Suppressor macrophage treated with lipopolysaccharide for 4 hours (primary cell): ENCODE measurements at places on chromosomes 3 and 15.

GRCh38 chr3:178749471-178749870 lies 213.2 kb downstream of the KCNMB2 start:
- DNase-seq = no peak

GRCh38 chr3:86968244-86968932 lies 22.6 kb downstream of the VGLL3 start:
- no peak for DNase-seq

GRCh38 chr3:123028233-123028828 lies 768 bp upstream of the SEMA5B start:
- DNase-seq = peak; percentile 63

DNA sequence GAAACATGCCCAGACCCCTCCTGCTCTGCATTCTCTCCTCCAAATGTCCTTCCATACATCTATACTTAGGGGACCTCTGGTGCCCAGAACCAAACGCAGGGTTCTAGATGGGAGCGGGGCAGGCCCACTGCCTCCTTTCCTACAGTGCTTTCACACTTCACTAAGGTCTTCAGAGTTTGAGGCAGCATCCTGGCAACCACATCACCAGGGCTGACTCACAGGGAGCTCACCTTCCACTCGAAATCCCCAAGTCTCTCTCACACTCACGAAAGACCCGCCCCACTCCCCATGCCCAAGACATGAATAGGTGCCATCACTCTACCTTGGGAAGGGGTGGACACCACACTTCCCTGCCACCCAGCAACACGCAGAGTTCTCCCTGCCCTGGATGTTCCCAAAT lies 18.9 kb downstream of the HOMER2 start:
- no peak for DNase-seq

DNA sequence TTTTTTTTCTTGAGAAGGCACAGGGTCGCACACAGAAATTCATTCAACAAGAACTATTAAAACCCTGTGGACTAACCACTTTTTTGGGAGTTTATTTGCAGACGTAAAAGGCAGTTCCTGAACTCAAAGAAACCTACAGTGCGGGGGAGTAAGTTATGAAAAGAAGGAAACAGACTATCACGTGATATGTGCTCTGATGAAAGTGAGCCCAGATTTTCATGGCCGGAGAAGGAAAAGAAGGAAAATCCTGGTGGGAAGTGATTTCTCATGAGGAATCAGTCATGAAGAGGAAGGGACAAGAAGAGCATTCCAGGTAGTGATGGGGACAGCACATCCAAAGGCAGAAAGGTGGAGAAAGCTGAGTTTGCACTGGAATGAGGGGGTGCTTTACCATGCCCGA lies 26.1 kb downstream of the SEMA6D start:
- no peak for DNase-seq

DNA sequence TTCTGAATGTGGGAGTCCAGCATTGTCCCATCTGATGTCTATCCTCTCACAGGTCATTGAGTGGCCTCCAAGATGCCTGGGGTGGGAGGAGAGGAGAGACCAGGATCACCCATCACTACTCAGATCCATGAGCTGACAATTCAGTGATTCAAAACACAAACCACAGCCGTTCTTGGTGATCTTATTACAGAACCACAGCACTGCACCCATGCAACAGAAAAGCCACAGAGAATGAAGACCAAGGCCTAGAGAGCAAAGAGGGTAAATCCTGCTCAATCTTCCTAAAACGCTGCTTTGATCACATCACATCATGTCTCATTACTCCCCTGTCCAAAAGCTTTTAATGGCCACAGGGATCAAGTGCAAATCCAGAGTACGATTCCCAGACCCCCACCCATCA lies 23.5 kb downstream of the ANP32A start:
- DNase-seq = no peak

GRCh38 chr15:69603369-69604071 lies 150.9 kb downstream of the RPLP1 start:
- DNase-seq = no peak

- no peak for DNase-seq
Measured at GRCh38 chr3:17160597-17160996, 275.8 kb downstream of the PLCL2 start.

DNA sequence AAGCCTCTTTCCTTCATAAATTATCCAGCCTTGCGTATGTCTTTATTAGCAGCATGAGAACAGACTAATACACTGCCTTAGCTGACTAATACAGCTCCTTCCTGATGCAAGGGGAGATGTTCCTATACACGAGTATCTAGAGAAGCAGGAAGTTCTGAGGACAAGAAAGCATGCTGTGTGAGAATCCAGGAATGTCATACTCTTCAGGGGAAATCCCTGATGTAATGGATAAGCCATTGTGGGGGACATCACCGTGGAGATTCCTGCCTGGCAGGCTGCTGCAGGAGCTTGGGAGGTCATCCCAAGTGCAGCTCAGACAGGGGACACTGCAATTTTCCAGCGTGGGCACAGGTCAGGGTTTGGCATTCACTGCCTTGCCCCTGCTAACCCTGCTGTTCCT lies 476.9 kb downstream of the NR2F2 start:
- DNase-seq = no peak

GRCh38 chr3:34263101-34263621 lies 464.7 kb downstream of the PDCD6IP start:
- DNase-seq = no peak

- no peak for DNase-seq
Measured at GRCh38 chr15:29364426-29365078, 94.9 kb upstream of the NSMCE3 start.

DNA sequence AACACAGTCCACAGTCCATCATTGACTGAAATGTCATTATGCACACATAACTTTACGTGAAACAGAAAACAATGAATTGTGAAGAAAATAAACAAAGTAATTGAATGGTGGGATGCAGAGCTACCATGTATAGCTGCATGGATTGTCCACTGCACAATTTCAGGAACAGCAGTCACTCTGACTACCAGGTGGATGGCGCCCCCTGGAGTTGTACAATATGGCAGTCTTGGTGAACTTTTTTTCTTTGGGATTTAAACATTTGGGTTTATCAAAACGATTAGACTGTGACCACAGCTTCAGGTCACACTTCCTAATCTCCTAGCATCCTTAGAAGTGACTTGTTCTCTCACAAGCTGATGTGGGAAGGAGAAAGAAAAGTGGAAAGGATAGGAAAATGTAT lies 48.9 kb upstream of the TCF12 start:
- peak; percentile 59 for DNase-seq

DNA sequence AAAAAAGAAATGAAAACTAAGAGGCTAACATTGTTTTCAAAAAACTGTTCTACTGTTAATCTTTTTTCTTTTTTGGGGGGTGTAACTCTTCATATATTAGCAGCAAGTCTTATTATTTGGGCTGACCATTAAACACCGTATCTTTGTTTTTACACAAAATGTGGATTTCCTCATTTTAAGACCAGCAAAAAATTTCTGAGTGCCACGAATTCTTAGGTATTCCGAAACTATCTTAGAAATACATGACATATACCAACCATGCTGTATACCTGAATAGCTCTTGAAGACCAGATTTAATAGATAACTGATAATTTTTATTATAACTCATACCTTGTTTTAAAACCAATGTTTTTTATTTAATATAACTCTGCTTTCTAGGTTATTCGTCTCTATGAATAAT lies 620 bp upstream of the TTC23 start:
- no peak for DNase-seq

DNA sequence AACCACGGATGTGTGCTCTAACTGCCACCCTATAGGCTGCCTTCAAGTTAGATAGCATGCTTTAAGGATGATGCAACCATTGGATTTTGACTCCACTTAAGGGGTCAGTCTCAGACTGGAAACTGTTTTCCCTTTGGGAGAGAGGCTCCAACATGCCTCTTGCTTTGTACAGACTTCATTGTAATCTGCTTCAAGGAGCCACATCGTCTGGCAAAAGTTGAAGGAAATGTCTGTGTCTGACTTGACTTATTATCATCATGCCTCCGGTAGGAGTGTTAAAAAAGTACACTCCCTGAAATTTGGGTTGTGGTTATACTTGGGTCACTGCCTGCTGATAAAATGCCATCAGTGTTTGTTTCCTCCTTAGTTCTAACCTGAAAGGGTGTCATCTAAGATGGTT lies 245.4 kb upstream of the CDIN1 start:
- DNase-seq = no peak

DNA sequence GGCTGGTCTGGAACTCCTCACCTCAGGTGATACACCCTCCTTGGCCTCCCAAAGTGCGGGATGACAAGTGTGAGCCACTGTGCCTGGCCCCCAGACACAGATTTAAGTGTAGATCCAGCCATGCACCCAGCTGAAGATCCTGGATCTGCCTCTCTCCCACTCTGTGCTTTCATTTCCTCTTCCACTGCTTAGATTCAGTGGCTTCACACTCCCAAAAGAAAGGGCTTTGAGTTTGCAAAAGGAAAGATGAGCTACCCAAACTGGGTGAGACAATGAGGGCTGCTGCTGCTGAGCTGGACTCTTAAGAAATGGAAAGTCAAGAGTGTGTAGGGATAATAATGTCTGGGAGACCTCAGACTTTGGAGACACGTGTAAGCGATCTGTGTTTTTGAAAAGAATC lies 45.5 kb downstream of the ISG20 start:
- no peak for DNase-seq

DNA sequence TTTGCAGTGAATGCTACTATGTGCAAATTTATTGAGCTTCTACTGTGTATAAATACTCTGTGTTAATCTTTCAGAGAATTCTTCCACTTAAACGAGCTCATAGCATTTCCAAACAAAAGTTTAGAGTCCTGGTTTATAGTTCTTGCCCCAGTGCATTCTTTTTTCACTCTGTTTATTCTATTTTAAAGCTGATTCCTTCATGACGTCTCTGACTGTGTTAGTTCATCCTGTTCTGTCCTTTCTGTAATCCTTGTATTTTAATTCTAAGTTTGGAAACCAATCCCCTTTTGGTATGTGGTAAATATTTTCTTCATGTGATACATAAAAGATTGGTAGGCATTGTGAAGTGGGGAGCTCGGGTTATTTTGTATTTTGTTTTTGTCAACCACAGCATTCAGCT lies 18.7 kb downstream of the P2RY14 start:
- DNase-seq = no peak

DNA sequence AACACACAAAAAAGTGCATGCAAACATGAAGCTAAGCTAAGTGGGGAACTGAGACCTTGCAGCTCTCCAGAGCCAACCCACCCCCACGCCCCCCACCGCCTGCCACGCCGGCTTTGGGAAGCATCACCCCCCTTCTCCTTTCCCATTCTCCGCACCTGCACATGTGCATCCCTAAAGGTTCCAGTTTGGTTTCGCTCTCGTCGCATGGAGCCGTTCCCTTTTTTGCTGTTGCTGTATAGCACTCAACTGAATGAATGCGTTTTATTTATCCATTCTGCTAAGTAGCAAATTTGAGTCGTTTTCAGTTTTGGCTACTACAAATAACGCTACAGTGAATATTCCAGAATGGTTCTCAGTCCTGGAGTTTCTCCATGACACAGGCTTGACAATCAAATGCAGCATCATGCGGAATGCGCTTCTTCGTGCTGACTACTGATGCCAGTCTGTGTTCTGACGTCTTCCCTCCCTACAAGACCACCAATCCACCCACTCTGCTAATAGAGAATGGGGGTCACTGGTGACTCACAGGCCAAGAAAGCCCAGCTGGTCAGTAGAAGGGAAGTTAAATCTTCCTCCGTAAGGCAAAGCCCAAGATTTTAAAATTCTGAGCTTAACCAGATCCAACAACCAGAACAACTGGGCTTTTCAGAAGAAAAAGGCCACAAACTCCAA lies 115.3 kb downstream of the XXYLT1 start:
- no peak for DNase-seq

DNA sequence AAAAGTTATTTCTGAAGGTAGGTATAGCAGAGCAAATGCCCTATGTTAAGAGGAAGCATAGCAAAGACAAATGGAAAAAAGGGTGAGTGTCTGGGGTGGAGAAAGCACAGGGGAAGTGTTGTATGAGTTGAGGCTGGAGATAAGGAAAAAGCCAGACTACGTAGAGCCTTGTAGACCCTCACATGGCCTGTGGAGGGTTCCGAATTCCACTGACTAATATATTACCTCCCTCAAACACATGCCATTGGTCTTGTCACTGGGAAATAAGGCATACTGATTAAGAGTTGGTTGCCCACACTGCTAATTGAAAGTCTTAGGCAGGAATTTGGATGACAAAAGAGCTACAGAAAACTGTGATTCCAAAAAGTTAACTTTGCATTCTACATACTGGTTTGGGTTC lies 65.2 kb downstream of the TRAT1 start:
- DNase-seq = no peak

GRCh38 chr15:27828746-27829145 lies 270.4 kb downstream of the OCA2 start:
- DNase-seq = no peak

GRCh38 chr3:181561139-181562031 lies 150.3 kb upstream of the SOX2 start:
- DNase-seq = no peak

DNA sequence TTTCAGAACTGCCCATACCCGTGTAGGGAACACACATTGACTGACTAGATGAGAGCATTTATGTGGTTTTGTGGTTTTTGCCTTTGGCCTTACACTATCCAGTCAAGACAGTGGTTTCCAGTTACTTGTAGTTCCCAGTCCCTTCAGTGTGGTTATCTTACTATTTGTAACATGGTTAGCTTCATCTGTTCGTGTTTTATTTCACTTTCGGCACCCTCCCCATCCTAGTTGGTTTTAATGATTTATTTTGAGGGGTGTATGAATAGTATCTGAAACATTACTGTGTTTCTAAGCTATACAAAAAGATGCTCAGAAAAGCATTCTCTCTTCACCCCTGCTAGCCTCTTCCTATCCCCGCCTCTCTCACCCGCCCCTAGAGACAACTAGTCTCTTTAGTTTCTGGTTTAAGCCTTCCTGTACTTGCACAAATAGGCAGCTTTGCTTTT lies 14.1 kb downstream of the LYSMD4 start:
- DNase-seq = peak; percentile 26

- DNase-seq = no peak
Measured at GRCh38 chr15:58425185-58425584, 6.6 kb upstream of the LIPC start.

GRCh38 chr3:169387751-169388696 lies 275.5 kb downstream of the MECOM start:
- DNase-seq = peak; percentile 26

- DNase-seq = peak; percentile 96
Measured at GRCh38 chr3:157089455-157090221, 70.3 kb downstream of the CCNL1 start.

DNA sequence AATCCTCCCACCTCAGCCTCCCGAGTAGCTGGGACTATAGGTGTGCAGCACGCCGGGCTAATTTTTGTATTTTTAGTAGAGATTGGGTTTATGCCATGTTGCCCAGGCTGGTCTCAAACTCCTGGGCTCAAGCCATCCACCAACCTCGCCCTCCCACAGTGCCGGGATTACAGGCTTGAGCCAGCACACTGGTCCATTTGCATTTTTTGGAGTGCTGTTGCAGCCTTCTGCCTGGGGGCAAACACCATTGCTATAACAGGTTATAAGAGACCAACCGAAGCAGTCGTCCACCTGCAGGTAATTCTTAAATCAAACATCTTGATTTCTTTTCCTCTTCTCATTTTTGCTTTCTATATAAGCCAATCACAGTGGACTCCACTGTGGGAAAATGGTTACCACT lies 27.7 kb downstream of the ACKR4 start:
- DNase-seq = no peak
